Renal pelvis (tissue), 12 donors: ENCODE measurements at places on chromosomes 16 and 17. TPM values are rescaled to one million over a fixed set of nuclear protein-coding genes. Genes with fewer than 3 reads are reported as not detected.

Gene SEPTIN12
- polyA plus RNA-seq, result 12.0 TPM

DNA sequence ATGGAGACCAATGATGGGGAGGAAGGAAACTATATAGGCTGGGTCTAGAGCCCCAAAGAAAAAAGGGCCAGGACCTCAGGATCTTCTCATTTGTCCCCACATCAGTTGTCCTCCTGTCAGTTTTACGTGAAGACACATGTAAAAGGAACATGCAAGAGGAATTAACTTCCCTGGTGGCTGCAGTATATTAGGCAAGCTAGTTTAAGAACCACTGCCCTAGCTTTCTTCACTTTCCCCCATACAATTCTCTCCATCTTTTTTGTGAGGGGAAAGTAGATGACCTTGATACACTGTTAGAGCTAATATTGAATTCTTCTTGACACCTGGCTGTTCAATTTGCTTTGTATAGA lies 2.3 kb downstream of the MAP3K3 start:
- DNase-seq, result no peak

- DNase-seq, result no peak
Observed at GRCh38 chr17:68572138-68572842, 28.9 kb downstream of the FAM20A start.

GRCh38 chr16:81473558-81473957 lies 28.9 kb downstream of the CMIP start:
- peak; percentile 67 for DNase-seq

DNA sequence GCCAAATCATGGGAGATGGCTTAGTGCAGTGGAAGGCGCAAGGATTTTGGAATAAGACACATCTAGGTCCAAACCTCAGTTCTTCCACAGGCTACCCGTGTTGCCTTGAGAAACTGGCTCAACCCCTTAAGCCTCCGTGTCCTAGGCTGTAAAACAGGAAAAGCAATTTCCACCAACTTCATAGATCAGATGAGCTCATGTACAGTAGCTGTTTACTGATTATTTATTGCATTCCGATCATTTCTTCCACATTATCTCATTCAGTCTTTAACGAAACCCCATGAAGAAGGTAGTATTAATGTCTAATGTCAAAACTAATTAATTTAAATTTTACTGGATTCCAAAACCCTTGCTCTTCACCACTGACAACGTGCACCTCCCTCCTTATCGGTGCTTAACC lies 231.6 kb downstream of the GRIN2A start:
- no peak for DNase-seq
